Muscle of back (tissue), 13 donors: ENCODE measurements at places on chromosomes 5 and 9. TPM values are rescaled to one million over a fixed set of nuclear protein-coding genes. Genes with fewer than 3 reads are reported as not detected.

The TRIM36 gene
- polyA plus RNA-seq: 3.1 TPM

The ADAMTS19 gene
- 12.2 TPM for polyA plus RNA-seq

The SLC36A3 gene
- not detected for polyA plus RNA-seq

The NEK6 gene
- 38.8 TPM for polyA plus RNA-seq

The PRSS3 gene
- polyA plus RNA-seq: 0.16 TPM

The CSF1R gene
- polyA plus RNA-seq: 24.9 TPM

The SLIT3 gene
- polyA plus RNA-seq: 23.8 TPM

The ZNF879 gene
- polyA plus RNA-seq: 4.3 TPM

The PCDHA1 gene
- 0.05 TPM for polyA plus RNA-seq

The SLC31A2 gene
- polyA plus RNA-seq: 2.7 TPM

The PCDHGC5 gene
- polyA plus RNA-seq: 0.62 TPM

The SNX18 gene
- 27.1 TPM for polyA plus RNA-seq
